NCI-H1417 (cell line): ENCODE measurements at places on chromosomes 7 and 10.

GRCh38 chr10:116984202-116984990 lies 20.6 kb downstream of the SHTN1 start:
- no peak for DNase-seq

DNA sequence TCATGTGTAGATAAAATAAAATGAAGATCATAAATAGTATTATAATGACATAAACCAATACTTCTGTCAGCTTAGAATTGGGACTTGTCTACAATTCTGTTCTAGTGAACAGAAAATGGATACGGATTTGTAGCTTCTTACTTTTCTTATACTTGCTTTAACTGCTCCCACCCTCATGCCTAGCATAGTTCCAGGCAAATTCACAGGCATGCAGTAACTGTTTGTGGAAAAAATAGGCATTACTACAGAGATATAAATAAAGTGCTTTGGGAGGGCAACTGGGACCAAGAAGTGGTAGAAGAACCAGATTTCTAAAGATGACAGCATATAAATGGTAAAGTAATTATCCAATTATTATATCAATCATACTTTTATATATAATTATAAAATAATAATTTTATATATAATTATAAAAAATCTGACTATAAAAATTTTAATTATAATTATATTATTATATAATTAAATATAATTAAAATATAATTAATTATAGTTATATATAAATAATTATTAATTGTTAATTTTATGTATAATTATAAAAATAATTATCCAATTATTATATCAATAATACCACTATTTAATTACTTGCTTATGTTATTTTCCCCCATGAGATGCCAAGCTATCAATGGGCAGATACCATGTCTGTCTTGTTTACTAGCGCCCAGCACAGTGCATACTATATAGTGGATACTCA lies 144.1 kb downstream of the NOC3L start:
- no peak for DNase-seq

DNA sequence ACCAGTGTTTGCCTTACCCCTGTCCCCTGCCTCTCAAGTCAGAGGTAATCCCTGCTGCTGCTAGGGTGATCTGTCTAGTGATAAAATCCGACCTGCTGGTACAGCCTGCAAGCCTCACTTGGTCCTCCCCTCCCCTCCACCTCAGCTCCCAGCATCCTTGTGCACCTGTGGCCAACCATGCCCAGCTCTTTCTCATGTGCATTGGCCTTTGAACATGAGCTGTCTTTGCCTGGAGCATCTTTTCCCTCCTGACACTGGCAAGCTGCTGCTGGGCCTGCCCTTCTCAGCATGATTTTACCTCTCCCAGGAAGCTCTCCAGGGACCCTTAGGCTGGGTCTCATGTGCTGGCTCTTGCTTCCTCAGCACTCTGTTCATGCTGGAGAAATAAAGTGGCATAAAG lies 51.3 kb upstream of the CXCL12 start:
- no peak for DNase-seq

GRCh38 chr10:116961406-116962251 lies 43.4 kb downstream of the SHTN1 start:
- DNase-seq, result no peak

DNA sequence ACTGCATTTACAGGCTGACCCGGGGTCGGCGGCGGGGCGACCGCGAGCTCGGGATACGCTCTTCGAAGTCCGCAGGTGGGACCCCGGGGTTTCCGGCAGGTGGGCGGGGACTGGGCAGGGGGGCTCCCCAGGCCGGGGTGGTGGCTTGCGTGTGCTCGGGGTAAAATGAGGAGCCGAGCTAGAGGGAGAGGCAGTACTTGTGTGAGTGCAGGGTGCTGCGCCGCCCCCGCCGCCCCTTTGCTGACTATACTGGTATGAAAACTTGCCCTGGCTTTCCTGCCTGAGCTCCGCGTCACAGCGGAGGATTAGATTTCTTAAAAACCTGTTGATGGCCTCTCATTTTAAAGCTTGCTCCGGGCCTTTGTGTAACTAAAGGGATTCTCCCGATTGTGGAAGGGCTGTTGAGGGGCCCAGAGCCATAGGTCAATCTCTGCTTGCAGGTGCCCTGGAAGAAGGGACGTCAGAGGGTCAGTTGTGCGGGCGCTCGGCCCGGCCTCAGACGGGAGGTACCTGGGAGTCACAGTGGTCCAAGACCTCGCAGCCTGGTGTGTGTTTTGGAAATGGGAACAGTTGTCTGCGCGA lies 488 bp downstream of the ARMC10 start:
- DNase-seq, result peak; percentile 87

DNA sequence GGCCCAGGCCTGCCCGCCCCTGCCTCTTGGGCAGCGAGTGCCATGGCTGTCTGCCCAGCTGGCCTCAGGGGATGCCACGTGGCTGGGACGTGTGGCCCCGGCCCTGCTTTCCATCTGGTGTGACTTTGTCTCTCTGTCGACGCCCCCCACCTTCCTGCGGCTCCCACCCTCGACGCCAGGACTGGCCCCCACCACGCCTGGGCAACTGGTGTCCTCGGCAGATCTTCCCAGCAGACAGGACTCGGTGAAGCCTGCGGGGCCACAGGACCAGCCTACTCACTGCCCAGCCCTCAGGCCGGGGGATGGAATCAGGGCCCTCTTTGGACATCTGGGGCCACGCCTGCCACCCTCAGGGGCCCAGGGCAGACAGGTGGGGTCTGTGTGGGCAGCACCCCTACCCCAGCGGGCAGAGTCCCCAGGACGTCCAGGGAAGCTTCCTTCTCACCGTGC lies 55.1 kb downstream of the UNCX start:
- DNase-seq, result no peak

DNA sequence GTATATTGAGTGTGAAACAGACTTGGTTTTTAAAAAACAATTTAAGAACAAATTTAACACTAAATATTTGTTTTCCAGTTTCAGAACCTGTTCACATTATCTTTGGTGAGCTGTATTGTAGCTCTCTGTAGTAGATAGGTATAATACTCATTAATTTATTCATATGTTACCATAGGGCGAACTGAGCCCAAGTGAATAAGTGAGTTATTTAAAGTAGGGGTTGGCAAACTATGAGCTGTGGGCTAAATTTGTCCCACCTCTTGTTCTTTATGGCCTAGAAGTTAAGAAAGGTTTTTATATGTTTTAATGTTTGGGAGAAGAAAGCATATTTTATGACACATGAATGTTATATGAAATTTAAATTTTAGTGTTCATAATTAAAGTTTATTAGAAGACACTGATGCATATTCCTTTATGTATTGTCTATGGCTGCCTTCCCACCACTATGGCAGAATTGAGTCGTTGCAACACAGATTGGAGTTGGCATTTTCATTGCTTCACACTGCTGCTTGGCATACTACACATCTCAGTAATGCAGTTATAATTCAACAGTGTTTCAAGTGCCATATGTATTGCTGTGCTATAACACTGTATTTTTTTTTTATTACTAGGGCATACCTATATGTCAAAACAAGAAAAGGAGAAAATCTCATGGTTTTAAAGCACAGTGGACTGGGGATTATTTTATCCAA lies 146.5 kb downstream of the ADK start:
- DNase-seq, result no peak

- no peak for DNase-seq
Observed at GRCh38 chr7:84060760-84061261, 133.8 kb downstream of the SEMA3A start.

DNA sequence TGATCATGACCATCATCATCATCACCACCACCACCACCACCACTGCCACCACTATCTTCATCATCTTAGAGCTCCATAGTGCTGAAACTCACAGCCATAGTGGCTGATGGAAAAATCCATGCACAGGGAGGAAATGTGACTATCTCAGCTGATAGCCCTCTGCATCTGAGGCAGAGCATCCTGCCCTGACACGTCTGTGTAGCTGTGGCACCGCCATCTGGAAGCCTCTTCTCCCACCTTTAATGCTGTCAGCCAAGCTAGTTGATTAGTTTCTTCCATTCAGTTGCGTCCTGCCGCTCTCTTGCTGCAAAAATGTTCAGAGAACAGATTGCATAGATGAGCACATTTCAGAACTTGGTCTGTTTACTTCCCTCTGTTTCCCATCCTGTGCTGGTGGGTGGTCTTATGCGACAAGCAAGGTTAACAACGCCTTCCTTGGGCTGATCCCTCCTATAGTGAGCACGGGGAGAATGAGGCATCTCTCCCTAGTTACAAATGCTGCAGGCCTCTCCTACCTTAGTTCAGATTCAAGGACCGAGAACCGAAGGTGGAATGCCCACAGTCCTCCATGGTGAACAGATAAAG lies 478.6 kb downstream of the PLXNA4 start:
- DNase-seq, result no peak

GRCh38 chr10:26242706-26243350 lies 26.3 kb downstream of the GAD2 start:
- peak; percentile 67 for DNase-seq

GRCh38 chr7:82384051-82384464 lies 59.5 kb downstream of the CACNA2D1 start:
- DNase-seq, result no peak

DNA sequence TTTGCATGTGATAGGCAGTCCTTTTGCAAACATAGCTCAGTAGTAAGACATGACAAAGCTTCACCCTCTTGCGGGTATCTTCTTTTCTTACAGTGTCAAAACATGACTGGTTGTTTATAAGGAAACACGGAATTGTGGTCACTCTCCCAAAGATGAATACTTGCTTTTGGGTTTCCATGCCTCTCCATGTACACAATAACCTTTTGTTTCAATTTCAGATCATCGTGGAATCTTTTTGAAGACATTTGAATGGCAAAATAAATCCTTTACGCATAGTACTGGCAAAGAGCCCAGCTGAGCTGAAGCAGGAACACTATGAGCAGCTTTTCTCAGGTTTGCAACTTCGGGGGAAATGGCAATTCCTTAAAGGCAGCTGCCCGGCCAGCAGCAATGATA lies 156.8 kb upstream of the FRMD4A start:
- DNase-seq, result no peak

DNA sequence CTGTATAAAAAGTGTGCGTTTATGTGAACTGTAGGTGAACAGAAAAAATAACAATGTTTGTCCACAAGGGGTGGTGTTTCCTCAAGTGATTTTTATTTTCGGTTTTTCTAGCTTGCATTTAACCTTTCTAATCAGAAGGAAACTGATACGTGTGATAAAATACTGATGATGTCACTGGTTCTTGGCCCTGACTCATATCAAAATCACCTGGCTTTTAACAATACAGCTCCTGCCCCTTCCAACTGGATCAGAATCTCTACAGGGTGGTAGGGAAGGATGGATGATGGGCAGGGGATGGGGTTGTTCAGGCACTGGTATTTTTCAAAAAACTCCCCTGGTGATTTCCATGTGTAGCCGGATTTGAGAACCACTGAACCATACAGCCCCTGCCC lies 10.9 kb downstream of the NPFFR1 start:
- DNase-seq, result no peak

DNA sequence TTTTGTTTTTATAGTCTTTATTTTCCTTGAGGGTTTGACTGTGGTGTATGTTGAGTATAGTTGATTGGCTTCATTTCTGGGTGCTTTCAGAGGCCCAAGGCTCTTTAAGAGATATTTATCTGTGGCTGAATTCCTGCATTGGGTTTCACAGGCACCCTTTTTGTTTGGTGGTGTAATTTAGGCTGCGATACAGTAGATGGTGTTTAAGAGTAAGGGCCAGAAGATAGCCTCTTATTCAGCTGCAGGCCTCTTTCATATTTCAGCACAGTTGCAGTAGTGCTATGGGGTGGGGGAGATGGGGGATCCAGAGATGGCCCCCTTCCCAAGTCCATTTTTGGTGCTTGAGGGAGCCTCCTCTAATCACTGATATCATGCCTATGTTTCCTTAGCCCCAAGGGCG lies 69.7 kb downstream of the MGAM2 start:
- no peak for DNase-seq

DNA sequence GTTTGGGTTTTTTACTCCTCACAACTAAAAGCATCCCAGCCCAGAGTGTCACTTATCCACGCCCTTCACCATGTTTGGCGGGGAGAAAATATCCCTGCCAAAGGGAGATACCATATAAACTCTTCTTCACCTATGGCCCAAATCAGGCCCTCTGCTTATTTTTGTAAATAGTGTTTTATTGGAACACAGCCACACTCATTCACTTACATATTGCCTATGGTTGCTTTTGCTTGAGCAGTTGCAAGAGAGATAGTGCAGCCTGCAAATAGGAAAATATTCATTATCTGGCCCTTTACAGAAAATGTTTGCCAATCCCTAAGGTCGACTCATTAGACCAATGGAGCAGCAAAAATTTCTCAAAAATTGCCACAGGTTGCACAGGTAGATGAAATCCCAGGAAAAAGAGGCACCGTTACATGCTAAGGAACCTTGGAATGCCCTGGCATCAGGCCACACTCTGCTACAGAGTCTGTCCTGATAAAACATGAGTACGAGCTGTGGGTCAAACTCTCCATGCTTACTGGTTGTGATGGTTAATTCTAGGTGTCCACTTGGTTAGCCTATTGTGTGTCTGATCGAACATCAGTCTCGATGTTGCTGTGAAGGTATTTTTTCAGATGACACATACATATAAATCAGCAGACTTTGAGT lies 7.9 kb upstream of the RASSF4 start:
- no peak for DNase-seq

DNA sequence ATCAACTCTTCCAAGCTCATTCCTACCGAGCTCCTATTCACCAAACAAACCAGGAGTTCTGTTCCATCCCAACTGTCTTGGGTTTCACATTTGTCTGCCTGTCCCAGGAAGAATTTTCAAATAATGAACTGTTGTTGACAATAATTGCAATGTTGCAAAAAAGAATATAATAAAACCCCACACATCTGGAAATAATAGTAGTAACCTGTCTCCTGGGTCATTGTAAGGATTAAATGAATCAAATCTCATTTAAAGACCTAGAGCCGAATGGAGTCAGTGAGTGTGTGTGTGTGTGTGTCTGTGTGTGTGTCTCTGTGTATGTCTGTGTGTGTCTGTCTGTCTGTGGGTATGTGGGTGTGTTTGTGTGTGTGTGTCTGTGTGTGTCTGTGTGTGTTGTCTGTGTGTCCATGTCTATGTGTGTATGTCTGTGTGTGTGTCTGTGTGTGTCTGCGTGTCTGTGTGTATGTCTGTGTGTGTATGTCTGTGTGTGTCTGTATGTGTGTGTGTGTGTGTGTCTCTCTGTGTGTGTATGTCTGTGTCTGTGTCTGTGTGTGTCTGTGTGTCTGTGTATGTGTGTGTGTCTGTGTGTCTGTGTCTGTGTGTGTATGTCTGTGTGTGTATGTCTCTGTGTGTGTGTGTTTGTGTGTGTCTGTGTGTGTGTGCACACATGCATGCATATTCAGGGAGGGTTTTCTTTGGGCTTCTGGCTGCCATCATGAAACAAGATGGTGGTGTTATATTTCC lies 52.7 kb downstream of the TMEM130 start:
- no peak for DNase-seq

- no peak for DNase-seq
Observed at GRCh38 chr10:122474131-122474818, 12.9 kb downstream of the HTRA1 start.

- no peak for DNase-seq
Observed at GRCh38 chr7:139734395-139734794, 43.4 kb downstream of the HIPK2 start.

- DNase-seq, result no peak
Observed at GRCh38 chr10:43210556-43210955, 56.3 kb downstream of the RASGEF1A start.

DNA sequence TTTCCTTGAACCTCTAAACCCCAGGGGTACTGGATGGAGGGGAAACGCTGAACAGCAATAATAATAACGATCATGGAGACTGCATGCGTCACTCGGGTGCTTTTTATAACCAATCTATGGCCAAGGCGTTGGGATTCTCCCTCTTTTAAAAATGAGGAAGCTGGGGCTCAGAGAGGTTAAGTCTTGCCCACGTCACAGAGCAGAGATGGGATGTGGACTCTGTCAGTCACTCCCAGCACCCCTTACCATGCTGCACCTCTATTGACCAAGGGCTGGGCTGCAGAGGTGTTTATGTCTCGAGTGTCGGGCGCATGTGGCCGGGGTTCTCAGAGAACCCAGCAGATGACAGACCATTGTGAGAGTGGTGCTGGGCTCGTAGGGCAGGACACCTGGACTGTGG lies 129.9 kb downstream of the CDH23 start:
- no peak for DNase-seq
